ENCODE measurements at places on chromosomes 5 and 9. TPM values are rescaled to one million over a fixed set of nuclear protein-coding genes. Genes with fewer than 3 reads are reported as not detected.

PTGR1 gene
- 2.0 TPM for total RNA-seq

DNA sequence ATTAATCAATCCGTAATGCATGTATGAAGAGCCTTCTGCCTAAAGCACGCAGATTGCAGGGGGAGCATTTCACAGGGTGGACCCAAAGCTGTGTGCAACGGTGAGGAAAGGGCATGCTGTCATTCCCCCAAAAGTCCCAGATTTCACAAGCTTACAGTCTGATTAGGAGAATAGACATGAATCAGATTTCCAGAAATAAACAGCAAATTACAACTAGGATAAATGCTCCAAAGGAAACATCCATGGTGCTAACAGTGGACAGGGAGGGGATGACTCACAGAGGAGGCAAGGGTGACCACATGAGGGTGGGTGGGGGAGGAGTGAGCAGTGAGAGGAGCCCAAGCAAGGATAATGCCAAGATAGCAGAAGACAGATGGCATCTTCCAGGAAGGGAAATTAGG, 258.4 kb upstream of the TAS2R1 start:
- no peak for DNase-seq

FRRS1L gene
- not detected for total RNA-seq

- peak; percentile 63 for DNase-seq
Observed at GRCh38 chr9:70639853-70640814, 225.7 kb upstream of the KLF9 start.

- DNase-seq: peak; percentile 14
Observed at GRCh38 chr5:66527478-66528035, 68.6 kb upstream of the MAST4 start.

MED22 gene
- 39.5 TPM for total RNA-seq

SH3PXD2B gene
- 0.19 TPM for total RNA-seq

DNA sequence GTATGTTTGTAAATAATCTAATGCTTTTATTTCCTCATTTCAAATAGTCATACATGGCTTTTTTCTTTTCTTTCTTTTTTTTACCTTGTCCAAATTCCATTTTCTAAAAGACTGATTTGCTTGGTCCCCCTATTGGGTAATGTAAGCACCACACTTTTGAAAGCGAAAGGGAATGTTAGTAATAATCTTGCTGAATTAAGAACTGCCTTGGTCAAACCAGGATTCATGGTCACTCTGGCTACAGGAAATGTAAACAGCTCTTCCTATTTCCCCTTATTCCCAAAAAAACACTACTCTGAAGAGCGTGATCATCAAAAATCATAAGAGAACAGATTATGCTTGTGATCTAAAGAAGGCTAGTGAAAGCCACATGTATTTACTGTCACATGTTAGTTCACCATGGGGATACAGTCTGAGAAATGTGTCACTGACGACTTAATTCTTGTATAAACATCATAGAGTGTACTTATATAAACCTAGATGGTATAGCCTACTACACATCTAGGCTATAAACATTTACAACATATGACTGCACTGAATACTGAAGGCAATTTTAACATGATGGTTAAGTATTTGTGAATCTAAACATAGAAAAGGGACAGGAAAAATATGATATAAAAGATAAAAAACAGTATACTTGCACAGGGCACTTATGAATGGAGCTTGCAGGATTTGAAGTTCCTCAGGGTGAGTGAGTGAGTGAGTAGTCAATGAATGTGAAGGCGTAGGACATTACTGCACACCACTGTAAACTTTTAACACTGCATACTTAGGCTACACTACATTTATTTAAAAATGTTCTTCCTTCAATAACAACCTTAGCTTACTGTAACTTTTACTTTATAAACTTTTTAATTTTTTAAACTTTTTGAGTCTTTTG, 75.3 kb downstream of the HMGCR start:
- DNase-seq: no peak

- no peak for DNase-seq
Observed at GRCh38 chr9:136613824-136614371, 48.8 kb upstream of the EGFL7 start.

DNA sequence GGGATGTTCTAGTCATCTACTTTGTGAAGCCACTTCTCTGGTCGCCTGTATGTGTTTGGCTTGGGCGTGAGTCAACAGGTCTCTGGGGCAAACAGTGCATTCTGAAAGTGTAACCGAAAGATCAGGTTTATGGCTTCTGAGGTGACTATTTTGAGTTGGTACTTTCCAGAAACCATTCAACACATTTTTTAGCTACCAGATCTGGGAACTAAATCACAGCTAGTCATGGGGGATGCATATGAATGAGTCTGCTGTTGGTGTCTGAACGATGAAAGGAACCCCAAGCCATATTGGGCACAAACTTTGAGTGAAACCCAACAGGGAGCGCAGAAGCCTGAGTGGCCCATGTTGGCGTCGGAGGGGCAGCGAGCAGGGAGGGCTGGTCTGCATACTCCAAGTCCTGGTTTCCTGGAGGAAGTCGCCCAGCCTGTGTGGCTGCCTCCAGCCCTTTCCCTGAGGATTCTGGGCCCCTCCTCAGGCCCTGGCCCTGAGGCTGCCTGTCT, 35.3 kb downstream of the UBE2QL1 start:
- DNase-seq: peak; percentile 65

GLRA1 gene
- total RNA-seq: not detected

- no peak for DNase-seq
Observed at GRCh38 chr9:130137641-130138081, 34.5 kb upstream of the NCS1 start.

PLPP7 gene
- total RNA-seq: not detected

DNA sequence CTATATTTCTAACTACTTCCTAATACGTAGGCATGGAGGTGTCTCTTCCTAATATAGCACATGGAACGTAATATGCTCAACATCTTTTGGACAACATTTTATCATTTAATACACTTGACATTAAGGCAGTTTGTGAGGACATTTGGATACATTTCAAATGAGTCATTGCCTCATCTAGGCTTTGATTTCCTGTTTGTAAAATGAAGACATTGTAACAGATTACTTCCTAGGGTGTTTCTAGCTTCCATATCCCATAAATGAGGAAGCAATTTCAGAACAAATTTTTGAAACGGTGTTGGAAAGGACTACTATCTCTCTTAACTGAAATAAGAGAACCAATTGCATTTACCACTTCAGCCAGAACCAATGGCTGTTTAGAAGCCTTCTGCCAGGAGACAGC, 38.7 kb downstream of the SLC28A3 start:
- DNase-seq: no peak

GRCh38 chr5:144451187-144451973, 280.7 kb downstream of the KCTD16 start:
- no peak for DNase-seq

HARS1 gene
- 109 TPM for total RNA-seq

DNA sequence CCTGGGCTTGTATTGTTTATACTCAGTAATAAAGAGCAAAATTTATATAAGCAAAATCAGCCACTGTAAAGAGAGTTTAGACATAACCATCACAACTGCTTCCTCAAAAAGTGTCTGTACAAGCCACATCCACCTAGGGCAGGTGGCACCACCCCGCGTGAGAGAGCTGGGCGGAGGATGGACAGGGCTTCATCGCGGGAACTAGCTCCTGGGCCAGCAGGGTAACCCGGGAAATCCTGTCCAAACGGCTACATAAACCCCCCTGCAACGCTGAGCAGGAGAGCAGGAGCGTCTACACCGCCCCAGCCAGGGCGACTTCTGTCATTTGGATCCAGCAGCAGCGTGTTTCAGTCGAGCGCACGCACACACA, 1.3 kb downstream of the SLC6A3 start:
- no peak for DNase-seq

DNA sequence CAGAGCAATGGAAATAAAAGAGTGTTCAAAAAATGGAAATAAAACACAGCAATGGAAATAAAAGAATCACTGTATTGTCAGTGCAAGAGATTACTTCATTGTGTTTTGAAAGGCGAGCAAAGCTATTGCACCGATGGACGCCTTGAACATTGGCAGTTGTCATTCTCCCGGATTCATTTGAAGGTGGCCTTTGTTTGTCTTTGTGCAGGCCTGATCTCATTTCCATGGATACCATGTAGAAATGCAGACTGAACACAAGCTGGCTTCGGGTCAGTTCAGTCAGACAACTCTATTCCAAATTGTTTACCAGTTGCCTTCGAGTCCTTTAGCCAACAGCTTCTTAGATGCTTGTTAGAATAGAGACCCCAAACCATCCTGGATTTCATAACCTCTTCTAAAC, 8.3 kb downstream of the ITGA2 start:
- peak; percentile 54 for DNase-seq

DNA sequence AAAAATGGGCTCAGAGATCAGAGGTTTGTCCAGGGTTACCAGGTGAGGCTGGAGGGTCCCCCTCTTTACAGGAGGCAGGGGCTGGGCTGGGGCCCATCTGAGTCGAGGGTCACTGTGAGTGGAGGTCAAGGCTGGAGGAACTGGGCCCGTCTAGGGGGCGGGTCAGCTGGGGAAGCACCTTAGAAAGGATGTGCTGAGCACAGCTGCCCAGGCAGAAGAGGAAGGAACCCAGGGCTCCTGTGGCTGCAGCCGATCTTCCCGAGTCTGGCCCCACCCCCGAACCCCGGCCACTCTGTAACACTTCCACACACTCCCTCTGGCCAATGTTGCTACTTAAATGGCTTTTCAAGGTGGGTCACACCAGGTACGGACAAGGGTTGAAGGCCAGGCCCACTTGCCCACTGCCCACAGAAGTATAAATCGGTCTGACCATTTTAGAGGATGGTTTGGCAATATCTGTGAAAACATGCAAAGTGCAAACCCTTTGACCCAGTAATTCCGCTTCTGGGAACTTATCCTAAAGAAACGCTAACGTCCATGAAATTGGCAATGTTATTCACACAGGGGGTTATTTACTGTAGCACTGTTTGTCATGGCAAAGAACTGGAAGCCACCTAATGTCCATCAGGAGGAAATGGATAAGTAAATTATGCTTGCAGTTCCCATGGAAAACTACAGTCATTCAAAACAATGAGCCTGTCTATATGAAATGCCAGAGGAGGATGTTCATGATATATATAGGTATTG, 30.5 kb upstream of the EEIG1 start:
- DNase-seq: no peak

DNA sequence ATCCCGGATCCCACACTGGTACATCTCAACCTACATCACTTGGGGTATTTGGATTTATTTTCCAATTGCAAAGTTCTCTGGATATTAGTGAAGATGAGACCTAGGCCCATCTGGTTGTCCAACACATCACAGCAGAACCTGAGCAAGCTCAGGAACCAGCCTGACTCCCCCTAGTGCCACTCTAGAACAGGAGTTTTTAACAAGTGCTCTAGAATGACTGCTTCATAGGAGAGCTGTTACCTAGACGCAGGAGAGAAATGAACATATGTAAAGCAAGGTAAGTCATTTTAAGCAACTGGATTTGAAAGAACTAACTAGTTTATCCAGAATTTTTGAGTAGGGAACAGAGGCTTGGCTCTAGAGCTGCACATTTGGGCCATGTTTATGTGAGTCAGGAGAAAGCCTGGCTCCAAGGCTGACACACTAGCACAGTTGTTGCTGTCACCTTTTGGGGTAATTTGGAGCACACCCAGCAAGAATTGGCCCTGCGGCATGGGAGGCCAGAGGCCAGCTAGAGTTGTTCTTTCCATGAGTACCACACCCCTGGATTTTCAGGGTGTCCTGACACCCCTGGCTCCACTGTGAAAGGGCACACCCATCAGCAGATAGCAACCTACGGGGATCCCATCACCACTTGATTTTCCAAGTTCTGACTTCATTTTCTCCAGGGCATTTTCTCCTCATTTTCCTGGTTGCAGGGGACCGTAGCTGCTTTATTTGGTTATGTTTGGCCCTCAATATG, 110.9 kb upstream of the LPAR1 start:
- no peak for DNase-seq

SLC45A2 gene
- total RNA-seq: not detected

TAF11L10 gene
- total RNA-seq: not detected

- no peak for DNase-seq
Observed at GRCh38 chr5:173340984-173341383, 12.8 kb upstream of the STC2 start.

DNA sequence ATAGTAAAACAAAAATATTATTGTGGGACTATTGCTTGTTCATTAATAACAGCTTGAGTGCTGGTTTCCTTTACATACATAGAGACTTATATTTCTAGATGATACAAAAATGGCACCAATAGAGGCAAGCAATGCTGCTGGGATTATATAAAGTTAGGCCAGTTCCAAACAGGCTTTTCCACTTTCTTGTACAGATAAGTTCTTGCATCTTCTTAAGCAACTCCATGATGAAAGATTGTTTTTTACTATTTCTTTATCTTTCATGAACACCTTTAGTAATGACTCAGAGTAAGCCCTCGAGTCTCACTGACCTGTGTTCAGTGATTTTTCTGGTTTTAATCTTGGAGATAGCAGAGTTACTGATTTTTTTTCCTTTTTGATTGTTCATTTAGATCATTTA, 324.4 kb downstream of the PRR16 start:
- DNase-seq: no peak

- DNase-seq: no peak
Observed at GRCh38 chr5:147371290-147371689, 136.5 kb downstream of the STK32A start.

- no peak for DNase-seq
Observed at GRCh38 chr5:66967102-66967501, 229.5 kb downstream of the CD180 start.

FBP2 gene
- total RNA-seq: not detected

DNA sequence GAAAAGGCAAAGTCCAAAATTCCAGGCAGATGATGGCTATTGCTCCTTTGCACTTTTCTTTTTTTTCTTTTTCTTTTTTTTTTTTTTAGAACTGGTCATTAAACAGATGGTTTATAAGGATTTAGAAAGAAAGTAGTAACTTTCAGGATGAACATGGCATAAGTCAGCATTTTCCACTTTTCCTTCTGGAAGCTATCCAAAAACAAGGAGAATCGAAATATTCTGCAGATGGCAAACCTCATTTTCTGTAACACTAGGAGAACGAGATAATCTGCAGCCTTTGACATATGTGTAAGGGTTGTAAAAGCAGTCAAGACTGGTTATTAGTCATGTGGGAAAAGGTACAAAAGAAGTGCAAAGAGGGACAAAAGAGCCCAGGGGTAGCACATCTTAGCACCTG, 69.1 kb upstream of the PUM3 start:
- DNase-seq: no peak

DNA sequence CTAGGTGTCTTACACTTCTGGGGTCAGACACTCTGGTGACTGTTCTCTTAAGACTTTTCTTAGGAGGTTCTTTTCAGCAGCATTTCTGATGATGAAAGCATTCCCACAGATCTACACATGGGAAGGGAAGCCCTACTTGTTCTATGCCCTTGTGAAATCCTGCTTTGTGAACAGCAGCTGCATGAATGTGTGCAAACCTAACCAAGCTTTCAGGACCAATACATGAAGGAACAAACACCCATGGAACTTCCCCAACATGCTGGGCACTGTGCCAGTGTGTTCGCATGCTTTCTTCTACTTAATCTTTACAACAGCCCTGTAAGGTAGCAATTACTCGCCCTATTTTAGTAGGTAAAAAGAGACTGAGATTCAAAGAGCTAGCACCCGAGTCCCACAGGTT, 439.9 kb upstream of the KLF4 start:
- DNase-seq: no peak

DNA sequence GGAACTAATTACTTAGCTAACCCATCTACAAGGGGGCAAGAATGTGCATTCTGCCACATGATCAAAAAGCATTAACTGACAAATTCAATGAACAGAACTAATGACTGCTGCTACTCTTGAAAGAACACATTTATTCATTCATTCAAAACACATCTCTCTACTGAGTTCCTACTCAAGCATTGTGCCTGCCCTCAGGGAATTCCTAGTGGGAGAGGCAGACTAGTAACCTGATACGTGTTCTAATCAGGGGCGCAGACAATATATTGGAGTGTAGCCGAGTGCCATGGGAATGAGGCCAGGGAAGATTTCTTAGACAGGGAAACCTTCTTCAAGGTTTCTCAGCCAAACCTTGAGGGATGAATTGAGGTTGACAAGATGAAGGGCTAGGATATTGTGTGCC, 56.7 kb upstream of the PAPPA start:
- no peak for DNase-seq

IL13 gene
- total RNA-seq: 231 TPM
